ENCODE measurements at places on chromosomes 4 and X.
A peak's percentile ranks its signal among the peaks of the same experiment; 100 is the strongest.

DNA sequence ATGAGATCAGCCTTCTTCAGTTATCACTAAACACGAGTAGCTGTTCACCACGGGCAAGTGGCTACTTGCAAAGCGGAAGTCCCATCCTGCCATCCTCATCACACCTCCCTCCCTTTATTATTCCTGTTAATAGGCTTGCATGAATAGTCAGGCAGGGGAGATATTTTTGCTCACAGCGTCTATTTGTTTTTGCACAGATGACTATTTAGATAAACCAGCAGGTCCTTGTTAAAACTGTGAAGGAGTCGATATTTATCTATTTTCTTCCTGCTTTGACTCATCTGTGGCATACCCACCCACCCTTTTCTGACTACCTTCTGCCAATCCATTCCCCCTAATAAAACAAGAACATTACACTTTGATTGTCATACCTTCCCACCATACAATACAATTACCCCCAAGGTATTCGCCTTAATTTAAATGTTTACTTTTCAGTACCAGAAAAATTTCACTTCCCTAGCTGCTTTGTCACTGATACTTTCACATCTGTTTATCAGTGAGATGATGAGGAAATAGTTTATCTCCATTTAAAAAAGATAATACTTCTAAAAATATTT, 96.6 kb upstream of the BANK1 start:
- no peak overlapping the region for H3K4me3 ChIP-seq
- H3K27me3 ChIP-seq = peaks cover 8% of the 10 kb centered on the region
- no peaks in the 10 kb centered on the region for H3K4me1 ChIP-seq

DNA sequence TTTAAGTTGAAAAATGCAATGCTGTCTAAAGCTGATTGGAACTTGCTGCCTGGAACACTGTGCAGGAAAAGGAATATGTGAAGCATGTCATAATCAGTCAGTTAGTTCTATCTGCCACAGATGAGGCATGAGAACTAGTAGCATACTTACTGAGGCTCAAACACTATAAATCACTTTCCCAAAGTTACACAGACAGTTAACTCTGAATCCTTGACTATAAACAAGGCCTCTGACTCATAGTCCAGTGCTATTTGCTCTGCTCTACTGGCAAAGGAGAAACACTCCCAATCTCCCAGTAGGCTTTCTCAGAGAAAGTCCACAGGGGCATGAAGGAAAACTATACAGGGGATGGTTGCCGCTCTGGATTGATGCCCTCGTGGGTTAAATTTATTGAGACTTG, 2078.4 kb upstream of the TENM3 start:
- no peaks in the 10 kb centered on the region for H3K27me3 ChIP-seq
- H3K27ac ChIP-seq = no peak overlapping the region
- peaks cover 7% of the 10 kb centered on the region for H3K4me1 ChIP-seq
- H3K4me3 ChIP-seq = no peak overlapping the region
- H3K36me3 ChIP-seq = no peaks in the 10 kb centered on the region

GRCh38 chrX:40845331-40845911, 110.1 kb upstream of the MED14 start:
- H3K27me3 ChIP-seq = peaks cover 6% of the 10 kb centered on the region
- no peaks in the 10 kb centered on the region for H3K36me3 ChIP-seq
- no peak for DNase-seq

DNA sequence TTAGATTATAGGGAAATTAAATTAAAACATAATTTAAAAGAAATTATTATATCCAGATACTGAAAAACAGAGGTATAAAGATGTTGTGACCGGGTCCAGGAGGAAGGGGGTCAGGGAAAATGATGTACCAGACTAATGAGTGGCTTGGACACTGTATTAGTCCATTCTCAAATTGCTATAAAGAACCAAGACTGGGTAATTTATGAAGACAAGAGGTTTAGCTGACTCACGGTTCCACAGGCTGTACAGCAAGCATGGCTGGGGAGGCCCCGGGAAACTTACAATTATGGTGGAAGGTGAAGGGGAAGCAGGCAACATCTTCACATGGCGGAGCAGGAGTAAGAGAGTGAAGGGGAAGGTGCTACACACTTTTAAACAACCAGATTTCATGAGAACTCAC, 3.4 kb upstream of the FAM9B start:
- H3K4me3 ChIP-seq = no peak overlapping the region
- no peaks in the 10 kb centered on the region for H3K36me3 ChIP-seq
- DNase-seq = no peak
- no peak overlapping the region for H3K27ac ChIP-seq
- no peaks in the 10 kb centered on the region for H3K27me3 ChIP-seq
- peaks cover 3% of the 10 kb centered on the region for H3K4me1 ChIP-seq

DNA sequence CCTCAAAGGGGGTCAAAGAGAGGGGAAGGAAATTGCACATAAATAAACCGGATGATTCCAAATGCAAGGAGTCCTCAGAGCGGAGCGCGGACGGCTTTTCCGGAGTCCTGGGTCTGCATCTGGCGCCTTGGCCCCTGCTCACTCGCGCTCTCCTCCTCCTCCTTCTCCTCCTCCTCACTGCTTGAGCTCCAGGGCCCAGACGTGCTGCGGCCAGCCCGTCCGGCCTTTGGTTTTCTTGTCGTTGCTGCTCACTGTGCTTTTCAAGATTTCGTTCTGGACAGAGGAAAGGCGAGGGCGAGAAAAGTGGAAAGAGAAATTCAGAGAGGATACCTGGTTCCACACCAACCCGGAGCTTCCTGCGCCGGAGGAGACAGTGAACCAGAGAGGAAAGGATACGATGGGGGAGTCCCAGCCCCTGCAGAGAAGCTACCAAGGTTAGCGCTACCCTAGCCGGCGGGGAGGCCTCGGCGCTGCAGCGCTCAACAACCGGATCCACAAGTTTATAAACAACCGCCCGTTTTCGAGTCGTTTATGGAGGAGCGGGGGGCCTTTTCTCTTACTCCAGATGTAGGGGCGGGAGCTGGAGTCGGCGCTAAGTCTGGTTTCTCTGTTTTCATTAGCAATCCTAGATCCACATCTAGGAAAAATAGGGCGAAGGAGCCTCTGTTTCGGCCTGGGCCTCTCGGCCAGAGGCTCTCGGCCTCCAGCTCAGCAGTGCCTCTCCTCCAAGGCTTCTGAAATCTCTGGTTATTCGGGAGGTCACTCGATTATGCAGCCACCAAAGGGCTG, 2.7 kb downstream of the HAND2 start:
- peaks cover 60% of the 10 kb centered on the region for H3K27me3 ChIP-seq
- H3K4me1 ChIP-seq = peaks cover 4% of the 10 kb centered on the region
- H3K27ac ChIP-seq = no peak overlapping the region
- H3K36me3 ChIP-seq = no peaks in the 10 kb centered on the region

GRCh38 chr4:169619518-169619957, 840 bp upstream of the CLCN3 start:
- H3K36me3 ChIP-seq = no peaks in the 10 kb centered on the region
- H3K27me3 ChIP-seq = peaks cover 21% of the 10 kb centered on the region
- H3K27ac ChIP-seq = peak overlapping the region; percentile 98
- peak overlapping the region; percentile 100 for H3K4me3 ChIP-seq
- peak; percentile 61 for DNase-seq

GRCh38 chr4:112923516-112923915, 125.9 kb upstream of the ANK2 start:
- H3K27ac ChIP-seq = no peak overlapping the region
- no peak overlapping the region for H3K4me3 ChIP-seq
- H3K36me3 ChIP-seq = no peaks in the 10 kb centered on the region
- H3K4me1 ChIP-seq = no peaks in the 10 kb centered on the region
- DNase-seq = no peak

- H3K27ac ChIP-seq = no peak overlapping the region
- H3K4me3 ChIP-seq = no peak overlapping the region
- no peak for DNase-seq
- no peaks in the 10 kb centered on the region for H3K36me3 ChIP-seq
- no peaks in the 10 kb centered on the region for H3K4me1 ChIP-seq
Observed at GRCh38 chr4:74451214-74451661, 6.3 kb downstream of the AREG start.

DNA sequence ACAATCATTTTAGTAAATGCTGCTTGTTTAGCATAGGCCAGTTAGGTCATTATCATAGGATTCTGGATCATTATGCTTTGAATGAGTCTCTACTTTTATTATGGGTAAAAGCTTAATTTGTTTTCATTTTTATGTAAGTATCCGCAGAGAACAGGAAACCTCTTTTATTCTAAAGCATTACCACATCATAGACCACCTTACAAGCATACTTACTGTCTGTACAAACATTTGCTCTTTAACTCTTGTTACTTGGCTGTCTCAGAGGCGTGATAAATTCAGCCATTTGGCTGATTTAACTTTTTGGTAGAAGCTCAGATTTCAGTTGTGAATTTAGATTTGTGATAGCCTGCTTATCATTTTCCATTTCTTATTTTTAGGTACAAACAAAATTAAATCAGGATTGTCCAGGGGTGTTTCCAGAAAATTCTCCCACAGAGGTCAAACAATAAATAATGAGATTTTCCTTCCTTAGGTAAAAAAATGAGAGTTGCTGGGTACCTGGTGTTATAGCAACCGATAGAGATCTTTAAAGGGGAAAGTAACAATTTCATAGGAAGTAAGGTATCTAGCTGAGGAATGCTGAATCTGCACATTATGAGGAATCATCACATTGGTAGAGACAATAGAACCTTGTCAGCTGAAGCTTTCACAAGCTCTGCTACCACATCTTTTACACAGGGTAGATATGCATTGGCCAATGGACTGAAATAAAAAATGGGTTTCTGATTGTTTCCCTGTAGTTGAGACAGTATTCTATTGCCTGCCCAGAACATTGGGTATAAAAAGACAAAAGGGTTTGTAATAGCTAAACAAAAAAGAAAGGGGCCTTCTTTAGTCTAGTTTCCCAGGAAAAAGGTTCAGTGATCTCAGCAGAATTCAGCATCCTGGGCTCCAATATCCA, 62.5 kb downstream of the NDNF start:
- DNase-seq = no peak
- peaks cover 2% of the 10 kb centered on the region for H3K27me3 ChIP-seq
- H3K4me1 ChIP-seq = no peaks in the 10 kb centered on the region
- H3K4me3 ChIP-seq = no peak overlapping the region
